ENCODE measurements at places on chromosomes 7 and 10.

- no peak for DNase-seq
Measured at GRCh38 chr10:75191821-75192568, 18.6 kb upstream of the VDAC2 start.

GRCh38 chr7:32221056-32221455 lies 150.8 kb upstream of the PDE1C start:
- no peak for DNase-seq

DNA sequence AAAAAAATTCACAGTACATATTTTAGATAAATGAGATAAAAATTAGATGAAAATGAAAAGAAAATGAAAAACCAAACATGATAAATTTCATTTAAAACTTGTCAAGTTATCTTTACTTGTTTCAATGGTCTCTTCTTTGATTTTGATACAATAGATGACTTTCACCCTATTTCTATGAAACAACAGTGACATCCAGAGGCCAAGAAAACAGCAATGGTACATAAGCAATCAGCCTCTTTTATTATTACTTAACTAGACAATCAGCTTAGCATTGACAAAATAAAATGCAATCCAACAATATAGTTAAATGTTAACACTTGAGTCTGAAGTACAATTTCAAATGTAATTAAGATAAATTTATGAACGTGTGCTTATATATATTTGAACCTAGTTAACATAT lies 74.8 kb upstream of the GPR37 start:
- no peak for DNase-seq

- peak; percentile 74 for DNase-seq
Measured at GRCh38 chr7:87600130-87601124, at the start of gene ABCB1. ABCB1 (minus strand) TSS chr7:87600884; CDS start chr7:87600184, 700 bp downstream.

- DNase-seq, result no peak
Measured at GRCh38 chr7:88363249-88363648, 56.6 kb upstream of the STEAP4 start.

DNA sequence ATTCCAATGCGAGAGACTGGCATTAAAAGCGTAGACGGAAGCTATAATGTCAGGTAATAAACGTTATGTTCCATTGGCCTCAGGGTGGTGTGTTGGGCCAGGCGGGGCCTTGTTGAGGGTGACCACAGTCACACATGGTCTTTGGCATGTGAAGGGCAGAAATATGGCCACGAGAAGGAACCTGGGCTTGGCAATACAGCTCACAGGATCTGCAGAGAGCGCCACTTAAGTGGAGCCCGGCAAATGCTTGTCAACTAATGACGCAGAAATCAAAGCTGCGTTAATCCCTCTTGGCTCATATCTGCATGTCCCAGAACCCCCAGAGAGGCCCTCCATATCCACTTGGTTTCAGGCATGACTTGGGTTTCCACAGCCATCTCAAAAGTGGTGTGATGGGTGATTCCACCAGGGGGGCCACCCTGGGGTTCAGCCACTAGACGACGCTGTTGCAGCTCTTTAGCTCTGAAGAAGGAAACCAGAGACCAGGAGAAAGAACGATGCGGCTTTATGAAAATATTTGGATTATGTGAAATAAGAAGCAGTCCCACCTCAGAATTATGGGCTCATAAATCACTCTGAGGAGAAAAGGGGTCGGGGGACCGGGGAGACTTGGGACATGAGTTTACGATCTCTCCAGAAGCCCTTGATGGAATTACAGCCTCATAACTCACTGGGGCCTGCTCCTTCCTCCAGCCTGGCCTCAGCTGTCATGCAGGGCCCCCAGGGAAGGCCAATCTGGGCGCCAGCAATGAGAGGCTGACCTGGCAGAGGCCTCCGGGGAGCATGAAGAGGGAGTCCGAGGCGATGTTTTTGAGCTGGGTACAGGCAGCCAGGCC lies 462.5 kb downstream of the PLXNA4 start:
- peak; percentile 36 for DNase-seq

DNA sequence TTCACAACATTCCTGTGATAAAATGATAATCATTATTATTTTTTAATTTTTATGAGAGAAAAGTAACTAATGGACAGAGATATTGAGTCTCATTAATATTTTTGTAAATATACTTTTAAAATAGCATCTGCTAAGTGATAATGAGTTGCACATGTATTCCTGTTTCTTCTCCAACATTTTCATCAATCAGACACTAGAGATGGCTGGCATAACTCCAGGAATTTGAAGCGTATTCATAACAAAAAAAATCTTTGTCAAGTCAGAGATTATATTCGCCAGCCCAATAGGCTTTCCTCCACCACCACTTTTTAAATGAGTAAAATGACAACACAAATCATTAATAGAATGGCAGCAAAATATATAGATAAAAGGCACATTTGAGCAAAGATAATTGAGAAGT lies 524.0 kb upstream of the KCND2 start:
- no peak for DNase-seq

GRCh38 chr7:4951903-4952636 lies 6.9 kb downstream of the MMD2 start:
- DNase-seq, result no peak

GRCh38 chr10:125742465-125742864 lies 23.0 kb downstream of the EDRF1 start:
- no peak for DNase-seq

- DNase-seq, result no peak
Measured at GRCh38 chr10:96306516-96306915, 2.3 kb downstream of the DNTT start.

- no peak for DNase-seq
Measured at GRCh38 chr7:131773413-131773812, 217.0 kb upstream of the PODXL start.

GRCh38 chr10:93054486-93054885 lies 6.1 kb upstream of the CYP26C1 start:
- no peak for DNase-seq

All from HEK293T (cell line).